Small intestine (tissue), 16 donors: ENCODE measurements at places on chromosomes 3 and 15.

GRCh38 chr3:55790596-55791350 is 303.7 kb upstream of the WNT5A start:
- DNase-seq = no peak

DNA sequence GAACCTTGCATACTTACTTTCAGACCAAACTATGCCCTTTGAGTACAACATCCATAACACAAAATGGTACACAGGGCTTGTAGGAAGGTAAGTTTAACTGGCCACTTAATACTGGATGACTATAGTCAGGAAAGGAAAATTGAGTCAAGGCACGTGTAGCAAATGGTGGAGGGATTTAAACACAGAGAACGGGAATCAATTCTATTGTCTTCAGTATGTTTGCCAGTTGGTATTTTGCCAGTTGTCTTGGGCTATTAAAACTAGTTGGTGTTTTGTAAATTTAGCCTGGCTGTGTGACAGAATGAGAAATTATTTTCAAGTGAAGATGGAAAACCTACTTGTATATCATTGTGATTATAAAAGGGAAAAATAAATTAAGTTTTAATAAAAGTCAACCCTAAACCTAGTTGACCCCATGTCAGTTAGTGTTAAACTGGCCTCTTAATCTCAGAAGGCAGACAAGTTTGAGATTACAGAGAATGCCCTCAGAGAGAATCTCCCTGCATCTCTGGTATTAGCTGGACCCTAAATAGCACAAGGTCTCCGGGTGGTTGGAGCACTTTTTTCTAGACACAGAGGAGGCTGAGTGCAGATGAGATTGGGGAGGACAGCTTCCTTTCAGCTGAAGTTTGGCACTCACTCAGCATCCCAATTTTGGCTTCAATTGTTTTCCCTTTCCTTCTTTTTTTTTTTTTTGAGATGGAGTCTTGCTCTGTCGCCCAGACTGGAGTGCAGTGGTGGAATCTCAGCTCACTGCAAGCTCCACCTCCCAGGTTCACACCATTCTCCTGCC is 91.2 kb downstream of the MB21D2 start:
- no peak for DNase-seq

DNA sequence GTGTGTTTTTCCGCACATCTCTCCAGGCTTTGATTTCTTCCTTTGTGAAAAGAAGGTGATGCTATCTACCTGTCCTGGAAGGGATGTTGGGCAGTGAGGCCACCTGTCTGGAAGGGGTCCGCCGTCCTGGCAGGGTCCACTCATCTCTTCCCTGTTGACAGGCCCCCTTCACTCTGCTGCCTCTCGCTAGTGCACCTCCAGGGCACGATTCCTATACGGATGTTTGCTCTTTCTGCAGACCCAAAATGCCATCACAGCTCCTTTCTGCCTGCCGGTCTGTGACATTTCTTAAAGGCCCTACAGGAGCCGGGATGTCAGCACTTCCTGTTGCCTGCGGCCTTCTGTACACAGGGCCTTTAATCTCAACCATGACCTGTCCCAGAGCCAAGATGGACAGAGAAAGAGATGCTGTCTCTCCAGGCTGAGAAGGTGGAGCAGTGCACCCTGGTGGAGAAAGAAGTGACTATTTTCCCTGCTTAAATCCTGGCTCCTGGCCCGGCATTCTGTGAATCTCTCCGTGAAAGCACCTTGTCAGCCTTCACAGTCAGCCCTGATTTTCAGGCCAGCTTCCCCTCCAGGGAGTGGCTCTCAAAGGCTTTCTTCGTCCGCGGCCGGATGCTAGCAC is 7.4 kb downstream of the FAM3D start:
- DNase-seq = no peak

GRCh38 chr3:187136337-187136736 is 3.0 kb downstream of the RPL39L start:
- no peak for DNase-seq

- no peak for DNase-seq
Measured at GRCh38 chr15:31034152-31034551, 42.7 kb upstream of the MTMR10 start.

GRCh38 chr3:22236490-22237270 is 485.7 kb upstream of the ZNF385D start:
- no peak for DNase-seq

- no peak for DNase-seq
Measured at GRCh38 chr15:81865850-81866537, 179.8 kb downstream of the MEX3B start.

GRCh38 chr3:21621181-21621651 is 129.8 kb downstream of the ZNF385D start:
- peak; percentile 9 for DNase-seq

GRCh38 chr15:71251584-71252043 is 136.3 kb downstream of the THSD4 start:
- DNase-seq = no peak

- DNase-seq = no peak
Measured at GRCh38 chr3:25035526-25035925, 392.5 kb upstream of the RARB start.

DNA sequence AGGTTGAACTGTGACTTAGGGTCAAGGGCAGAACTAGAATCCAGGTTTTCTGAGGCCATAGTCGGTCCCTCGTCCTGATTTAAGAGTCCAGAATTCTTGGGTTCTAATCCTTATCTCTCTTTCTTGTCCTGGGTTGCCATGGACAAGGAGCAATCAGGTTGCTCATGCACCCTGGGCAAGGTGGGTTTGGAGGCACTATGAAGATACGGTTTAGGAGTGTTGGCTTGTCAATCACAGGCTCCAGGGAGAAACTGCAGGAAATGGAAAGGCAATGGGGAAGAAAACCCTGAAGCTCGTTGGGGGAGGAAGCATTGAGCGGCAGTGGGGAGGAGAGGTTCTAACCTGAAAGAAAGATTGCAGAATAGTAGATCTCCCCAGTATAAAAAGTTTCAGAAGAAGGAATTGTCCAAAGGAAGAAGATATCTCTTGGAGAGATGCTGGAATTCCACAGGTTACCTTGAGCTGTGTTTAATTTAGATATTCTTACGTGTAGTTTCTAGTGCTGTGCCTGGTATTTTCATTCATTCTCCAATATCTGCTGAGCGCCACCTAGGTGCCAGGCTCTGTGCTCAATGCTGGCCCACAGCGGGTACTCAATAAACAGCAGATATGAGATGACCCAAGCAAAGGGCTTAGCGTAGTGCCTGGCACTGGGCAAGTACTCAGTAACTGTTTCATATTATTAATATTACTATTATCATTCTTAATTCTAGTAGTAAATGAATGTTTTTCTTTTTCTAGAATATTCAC is 2.0 kb downstream of the ACAN start:
- no peak for DNase-seq

DNA sequence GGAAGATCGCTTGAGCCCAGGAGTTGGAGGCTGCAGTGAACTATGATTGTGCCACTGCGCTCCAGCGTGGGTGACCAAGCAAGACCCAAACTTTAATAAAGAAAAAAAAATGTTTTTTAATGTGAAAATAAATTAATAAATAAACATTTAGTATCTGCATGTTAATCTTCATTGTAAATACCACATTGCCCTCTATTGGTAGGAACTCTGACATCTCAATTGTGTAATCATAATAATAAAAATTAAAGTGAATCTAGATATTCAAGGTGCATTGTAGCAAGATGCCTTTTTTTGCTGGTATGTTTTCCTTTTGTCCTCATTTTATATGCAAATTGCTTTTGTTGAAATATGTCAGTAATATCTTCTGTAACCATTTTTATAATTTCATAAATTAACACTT is 95.0 kb upstream of the LIMD1 start:
- peak; percentile 29 for DNase-seq

DNA sequence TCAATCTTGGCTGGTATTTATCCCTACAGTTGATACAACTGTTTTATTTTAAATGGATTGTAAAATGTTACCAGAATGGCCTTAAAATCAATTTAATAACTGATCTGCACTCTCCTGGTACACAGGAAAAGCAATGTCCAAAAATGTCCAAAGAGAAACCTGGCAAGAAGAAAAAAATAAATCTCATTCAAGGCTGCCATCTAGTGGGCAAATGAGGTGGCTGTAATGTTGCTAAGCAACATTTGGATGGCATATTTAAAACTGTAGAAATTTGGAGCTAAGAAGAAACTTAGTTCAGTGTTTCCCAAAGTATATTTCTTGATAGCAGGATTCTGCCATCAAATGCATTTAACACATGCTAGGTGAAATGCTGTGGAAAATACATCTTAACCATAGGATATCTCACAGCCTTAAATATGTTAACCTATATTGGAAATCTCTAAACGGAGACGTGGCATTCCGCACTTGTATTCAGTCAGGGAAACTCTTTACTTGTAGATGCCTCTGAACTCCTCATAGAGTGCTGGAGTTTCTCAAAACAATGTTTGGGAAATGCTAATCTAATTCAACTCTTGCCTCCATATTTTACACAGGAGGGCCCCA is 216.8 kb downstream of the ERC2 start:
- peak; percentile 43 for DNase-seq

DNA sequence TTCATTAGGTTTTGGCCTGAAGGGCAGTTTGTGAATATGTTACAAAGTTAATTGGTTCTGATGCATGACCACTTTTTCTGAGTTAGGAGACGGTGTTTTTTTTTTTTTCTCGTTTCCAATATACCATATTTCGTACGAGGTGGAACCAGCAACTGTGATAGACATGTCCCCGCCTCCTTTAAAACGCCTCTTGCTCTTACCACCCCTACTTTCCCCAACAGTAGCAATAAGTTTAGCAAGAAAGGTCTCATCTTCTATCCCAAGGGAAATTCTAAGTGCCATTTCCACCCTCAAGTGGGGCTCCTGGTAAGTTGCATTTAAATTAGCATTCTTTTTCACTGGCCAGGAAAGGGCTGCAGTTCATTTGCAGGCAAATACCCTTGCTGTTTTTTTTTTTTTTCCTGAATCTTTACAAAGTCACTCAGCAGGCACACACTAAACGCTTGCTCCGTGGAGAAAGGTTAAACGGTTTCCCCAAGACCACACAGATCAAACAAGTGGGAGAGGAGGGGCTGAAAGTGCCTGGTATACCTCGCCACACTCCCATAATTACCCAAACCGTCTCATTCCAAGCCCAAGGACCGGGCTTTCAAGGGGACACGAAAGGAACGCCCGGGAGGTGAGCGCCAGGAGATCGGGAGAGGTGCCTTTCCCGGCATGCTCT is 39.5 kb upstream of the MGA start:
- DNase-seq = no peak

DNA sequence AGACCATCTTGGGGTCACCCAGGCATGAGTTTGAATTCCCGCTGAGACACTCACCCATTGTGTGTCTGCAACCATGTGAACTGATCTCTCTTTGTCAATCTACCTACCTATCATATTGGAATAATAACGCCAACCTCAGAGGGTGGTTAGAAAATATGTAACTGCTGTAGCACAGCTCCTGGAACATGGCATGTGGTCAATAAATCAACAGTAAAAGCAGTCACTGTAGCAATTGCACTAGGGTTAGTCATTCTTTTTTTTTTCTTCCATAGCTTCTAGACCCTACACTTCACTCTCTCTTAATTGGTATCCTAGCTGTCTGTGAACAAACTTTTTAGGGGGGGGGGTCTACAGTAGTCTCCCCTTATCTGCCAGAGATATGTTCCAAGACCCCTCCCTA is 64.2 kb upstream of the SLCO2A1 start:
- no peak for DNase-seq

- DNase-seq = no peak
Measured at GRCh38 chr3:62982795-62983455, 107.7 kb upstream of the CADPS start.

- DNase-seq = no peak
Measured at GRCh38 chr3:37293646-37294045, 119.3 kb upstream of the LRRFIP2 start.
